Stimulated activated CD4-positive, alpha-beta T cell treated with anti-CD3 and anti-CD28 coated beads, Interleukin-1b, Interleukin-23, amount 100 ng/mL, for 24 hours (primary cell): ENCODE measurements at places on chromosomes 11 and 22.

GRCh38 chr11:98136357-98136756 is 884.4 kb upstream of the CNTN5 start:
- no peak for DNase-seq

DNA sequence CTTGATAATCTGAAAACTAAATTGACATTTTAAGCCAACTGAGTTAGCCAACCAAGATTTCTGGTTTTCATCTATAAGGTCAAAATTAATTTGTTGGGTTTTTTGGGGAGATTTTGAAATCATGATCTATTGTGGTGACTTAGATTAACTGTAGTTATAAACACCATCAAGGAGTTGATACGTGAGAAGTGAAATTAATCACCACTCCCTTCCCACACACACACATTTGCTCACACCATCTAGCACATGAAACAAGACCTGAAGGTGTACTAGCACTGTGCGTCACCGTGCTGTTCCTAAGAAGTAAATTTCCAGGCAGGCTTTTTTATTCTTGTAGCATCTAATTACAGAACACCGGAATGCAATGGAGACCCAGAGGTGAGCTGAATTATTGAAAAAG is 2.1 kb downstream of the OR5B21 start:
- DNase-seq: no peak

- DNase-seq: no peak
These were observed at the start of gene CNIH2 for GRCh38 chr11:66277471-66278362. CNIH2 (plus strand) TSS chr11:66278175; CDS start chr11:66278457, 282 bp downstream.

- no peak for DNase-seq
These were observed 132.3 kb downstream of the TRIM44 start for GRCh38 chr11:35794850-35795249.

DNA sequence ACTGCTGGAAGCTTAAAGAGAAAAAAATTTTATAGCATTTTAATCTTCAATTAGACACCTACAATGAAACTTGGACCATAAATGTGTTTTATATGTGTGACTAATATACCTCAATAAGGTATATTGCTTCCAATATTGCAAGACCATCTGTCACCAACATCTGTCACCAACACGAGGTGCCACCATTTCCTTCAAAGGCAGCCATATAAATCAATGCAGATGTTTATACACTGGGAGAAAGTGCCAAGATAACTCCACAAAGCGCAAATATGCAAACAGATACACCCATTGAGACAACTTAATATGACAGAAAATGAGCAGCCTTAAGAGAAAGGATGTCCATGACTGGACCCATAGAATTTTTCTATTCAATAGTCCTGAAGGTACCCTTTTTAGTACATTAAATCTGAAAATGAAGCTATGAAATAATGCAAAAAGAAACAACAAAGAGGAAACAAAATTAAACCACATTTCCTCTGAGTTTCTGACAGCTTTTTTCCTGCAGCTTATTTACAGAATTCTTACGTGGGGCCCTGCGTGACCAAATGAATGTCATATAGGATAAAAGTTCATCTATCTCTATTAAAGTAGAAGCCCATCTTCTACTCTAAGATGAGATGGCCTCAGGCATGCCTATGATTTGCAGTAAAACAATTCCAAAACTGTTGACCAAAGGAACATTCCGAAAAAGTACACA is 12.5 kb downstream of the MPZL3 start:
- DNase-seq: no peak

DNA sequence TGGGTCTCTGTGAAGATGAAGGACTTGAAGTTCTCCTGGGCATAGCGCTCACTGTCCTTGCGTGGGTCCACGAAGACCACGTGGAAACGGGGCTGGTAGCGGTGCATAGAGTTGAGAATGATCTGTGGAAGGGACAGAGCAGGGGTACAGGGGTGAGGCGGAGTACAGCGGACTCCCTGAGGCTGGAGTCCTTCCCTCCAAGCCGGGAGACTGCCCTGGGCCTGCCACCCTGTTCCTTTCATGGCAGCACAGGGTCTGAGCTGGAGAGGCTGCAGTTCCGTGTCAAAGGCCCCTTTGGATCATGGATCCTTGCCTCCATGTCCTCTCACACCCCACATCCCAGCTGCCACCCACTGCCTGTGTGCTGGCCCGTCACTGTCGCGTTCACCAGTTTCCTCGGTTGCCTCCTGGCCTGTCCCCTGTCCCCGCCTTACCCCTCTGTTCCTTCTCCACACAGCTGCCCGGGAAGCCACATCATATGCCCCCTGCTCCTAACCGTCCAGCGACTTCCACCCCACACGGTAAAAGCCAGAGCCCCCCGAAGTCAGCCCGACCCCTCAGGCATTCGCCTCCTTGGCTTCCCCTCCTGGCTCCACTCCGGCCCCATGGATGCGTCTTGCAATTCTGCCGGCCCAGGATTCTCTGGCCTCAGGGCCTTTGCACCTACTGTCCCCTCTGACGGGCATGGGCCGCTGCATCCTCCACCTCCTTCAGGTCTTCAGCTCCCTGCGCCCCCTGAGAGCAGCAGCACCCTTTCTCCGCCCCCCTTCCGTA is 3.4 kb upstream of the NUDT8 start:
- no peak for DNase-seq

- DNase-seq: no peak
These were observed 2.9 kb upstream of the FOSL1 start for GRCh38 chr11:65903068-65903481.

DNA sequence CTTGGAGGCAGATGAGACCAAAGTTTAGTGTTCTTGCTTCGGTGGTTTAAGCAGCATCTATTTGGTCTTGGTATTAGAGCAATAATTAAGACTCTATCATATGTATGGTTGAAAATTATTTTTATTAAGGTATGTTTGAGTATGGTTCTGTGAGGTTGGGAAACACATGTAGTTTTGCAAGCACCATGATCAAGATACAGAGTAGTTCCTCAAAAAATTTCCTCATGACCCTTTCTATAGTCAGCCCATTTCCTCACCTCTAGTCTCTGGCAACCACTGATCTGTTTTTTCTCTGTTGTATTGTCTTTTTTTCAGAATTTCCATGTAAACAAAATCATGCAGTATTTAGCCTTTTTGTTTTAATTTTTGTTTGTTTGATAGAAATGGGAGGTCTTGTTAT is 18.4 kb downstream of the MTMR3 start:
- DNase-seq: no peak

GRCh38 chr22:31143038-31143437 is 2.7 kb upstream of the PLA2G3 start:
- DNase-seq: no peak

DNA sequence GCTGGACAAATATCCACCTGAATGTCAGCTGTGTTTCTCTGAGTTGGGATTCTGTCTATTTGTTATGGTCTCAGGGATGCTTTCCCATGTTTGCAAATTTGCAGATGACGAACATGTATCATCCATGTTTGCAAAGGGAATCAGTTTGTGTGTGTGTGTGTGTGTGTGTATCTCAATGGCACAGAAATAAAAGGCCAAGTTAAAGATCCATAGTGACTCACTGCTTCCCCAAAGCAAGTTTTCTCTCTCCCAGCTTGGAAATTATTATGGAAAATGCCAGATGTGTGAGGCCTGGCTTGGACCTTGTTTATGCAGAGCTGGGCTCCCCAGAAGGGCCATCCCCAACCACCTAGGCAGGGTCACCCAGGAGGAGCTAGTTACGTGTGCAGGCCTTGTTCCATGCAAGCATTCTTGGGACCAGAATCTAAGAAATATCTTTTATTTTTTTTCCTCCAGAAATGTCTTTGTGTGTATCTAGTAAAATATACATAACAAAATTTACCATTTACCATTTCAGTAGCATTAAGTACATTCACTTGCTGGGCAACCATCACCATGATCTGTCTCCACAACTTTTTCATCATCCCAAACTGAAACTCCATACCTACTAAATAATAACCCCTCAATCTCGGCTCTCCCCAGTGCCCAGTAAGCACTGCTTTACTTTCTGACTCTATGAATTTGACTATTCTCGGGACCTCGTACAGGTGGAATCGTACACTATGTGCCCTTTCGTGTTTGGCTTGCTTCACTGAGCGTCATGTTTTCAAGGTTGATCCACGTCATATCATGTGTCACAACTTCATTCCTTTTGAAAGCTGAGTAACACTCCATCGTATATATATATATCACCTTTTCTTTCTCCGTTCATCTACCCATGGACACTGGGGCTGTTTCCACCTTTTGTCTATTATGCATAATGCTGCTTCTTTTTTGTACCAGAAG is 56.6 kb upstream of the WNT7B start:
- DNase-seq: no peak

DNA sequence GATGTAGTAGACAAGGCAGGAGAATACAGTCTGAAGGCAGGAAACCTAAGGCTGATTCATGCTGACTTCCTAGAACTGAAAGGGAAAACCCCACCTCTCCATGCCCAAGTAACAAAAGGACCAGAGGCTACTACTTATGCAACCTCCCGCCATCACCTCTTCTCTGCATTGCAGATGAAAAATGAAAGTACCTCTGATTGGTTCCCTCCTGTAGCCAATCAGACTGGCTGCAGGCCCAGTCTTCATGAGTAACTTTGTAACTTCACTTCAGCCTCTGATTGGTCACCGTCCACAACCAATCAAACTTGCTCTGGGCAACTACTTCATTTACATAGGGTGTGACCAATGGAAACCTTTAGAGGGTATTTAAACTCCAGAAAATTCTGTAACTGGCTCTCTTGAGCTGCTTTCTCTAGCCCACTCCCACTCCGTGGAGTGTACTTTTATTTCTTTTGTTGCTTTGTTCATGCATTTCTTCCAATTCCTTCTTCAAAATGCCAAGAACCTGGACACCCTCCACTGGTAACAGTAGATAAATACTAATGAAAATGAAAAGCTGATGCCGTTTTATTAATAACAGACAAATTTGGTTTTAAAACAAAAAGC is 5.2 kb upstream of the MAP6 start:
- no peak for DNase-seq

- DNase-seq: no peak
These were observed 1390.0 kb upstream of the RAG2 start for GRCh38 chr11:37988031-37988430.

GRCh38 chr11:134026655-134027343 is 42.1 kb upstream of the JAM3 start:
- DNase-seq: no peak

DNA sequence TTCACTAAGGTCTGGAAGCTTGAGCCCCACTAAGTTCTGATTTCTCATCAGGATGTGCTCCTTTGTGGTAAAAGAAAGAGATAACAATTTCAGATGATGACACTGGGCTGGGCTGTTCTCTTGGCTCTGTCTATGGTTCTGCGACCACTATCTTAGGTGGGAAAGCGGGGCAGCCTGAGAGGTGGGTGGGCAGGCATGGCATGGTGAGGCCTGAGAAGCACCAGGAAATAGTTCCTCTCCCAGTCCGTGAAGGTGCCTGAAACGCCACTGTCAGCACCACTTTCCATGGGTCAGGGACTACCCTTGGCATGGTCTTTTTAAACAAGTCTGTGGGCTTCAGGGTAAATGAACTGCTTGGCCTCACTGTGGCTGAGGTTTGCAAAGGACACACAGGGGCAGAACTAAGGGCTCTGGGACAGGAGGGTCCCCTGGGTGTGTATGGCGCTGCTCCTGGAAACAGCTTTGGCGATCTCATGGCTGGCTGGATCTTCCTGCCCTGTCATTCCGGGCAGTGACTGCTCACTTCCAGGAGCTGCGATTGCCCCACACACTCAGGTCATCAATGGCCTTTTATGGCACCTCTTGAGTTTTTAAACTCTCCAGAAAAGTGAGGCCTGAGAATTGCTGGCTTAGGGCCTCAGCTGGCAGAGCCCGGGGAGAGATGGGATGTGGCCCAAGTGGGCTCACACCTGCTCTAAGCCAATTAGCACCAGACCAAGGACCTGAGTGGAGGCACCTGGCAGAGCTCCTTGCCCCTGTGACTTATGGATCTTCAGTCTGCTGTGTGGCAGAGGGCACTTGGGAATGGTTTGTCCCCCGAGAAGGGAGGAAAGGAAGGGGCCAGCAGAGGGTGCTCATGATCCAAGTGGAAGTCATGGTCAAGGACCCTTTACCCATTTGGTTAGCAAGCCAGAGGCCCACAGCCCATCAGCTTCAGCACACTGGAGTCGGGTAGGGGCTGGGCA is 55.6 kb upstream of the LYVE1 start:
- DNase-seq: no peak

- DNase-seq: no peak
These were observed 5.0 kb downstream of the NFAM1 start for GRCh38 chr22:42427167-42427566.

- no peak for DNase-seq
These were observed 145.7 kb downstream of the TENM4 start for GRCh38 chr11:79294845-79295731.

DNA sequence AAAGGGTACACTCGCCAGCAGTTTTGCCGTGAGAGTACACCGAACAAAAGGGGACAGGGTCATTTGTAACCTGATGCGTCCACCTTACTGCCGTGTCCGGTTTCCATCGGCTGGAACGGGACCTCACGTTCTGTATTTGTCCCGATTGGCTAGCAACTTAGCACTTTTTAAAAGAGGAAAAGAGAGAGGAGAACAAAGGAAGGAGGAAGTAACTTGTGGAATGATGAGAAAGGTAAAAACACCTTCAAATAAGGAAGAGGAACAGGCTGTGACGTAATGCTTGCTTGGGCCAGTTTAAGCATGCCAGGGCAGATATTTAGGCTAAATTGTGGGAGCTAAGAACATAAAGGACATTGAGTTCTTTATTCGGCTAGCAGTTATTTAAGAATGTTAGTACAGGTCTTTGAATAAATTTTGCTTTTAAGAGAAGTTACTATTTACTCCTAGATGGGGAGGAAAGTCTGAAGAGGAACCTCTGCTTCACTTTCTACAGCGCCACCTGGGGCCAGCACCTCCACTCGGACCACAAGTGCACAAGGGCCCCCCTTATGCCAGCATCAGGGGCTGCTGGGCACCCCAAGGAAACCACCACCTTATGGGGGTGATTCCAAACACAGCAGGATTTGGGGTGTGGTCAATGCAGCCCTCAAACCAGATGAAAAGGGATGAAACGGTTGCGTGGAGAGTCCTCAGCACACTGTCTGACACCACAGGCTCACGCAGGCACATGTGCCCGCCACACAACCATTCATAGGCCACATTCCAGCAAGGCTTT is 5.8 kb downstream of the ARSA start:
- no peak for DNase-seq

DNA sequence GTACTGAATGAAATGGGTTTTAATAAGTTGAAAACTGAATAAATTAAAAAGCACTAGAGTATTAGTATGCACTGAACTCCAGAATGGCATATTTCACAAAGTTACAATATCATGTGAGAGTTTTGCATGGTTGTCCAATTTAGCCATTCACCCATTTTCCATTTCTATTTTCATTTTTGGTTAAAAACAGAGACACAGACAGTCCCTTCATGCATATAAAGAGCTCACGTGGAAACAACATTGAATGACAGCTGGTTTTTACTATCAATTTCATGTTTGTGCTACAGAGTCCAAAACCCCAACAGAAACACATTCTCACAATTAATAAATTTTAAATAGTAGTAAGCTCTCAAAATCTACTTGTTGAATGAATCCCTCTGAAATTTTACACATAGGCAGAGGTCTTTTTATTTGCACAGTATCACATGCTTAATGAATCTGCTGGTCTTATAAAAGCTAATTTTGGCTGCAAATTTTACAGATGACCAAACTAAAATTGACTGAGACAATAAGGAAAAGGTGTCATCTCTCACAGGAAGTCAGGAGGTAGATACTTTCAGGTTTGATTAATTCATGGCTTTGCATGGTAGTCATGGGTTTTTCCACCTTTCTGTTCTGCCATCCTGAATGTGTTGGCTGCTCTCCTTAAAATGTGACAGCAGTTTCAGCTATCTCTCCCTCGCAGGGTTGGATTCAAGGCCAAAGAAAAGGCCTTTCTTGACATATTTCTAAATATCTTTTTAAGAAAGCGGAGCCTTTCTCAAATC is 20.6 kb upstream of the DDI1 start:
- DNase-seq: no peak

GRCh38 chr11:19530505-19530904 is 182.1 kb upstream of the NAV2 start:
- DNase-seq: no peak

GRCh38 chr11:13861411-13861810 is 101.1 kb upstream of the SPON1 start:
- no peak for DNase-seq
